Suppressor macrophage treated with lipopolysaccharide for 4 hours (primary cell): ENCODE measurements at places on chromosomes 3 and 15.

DNA sequence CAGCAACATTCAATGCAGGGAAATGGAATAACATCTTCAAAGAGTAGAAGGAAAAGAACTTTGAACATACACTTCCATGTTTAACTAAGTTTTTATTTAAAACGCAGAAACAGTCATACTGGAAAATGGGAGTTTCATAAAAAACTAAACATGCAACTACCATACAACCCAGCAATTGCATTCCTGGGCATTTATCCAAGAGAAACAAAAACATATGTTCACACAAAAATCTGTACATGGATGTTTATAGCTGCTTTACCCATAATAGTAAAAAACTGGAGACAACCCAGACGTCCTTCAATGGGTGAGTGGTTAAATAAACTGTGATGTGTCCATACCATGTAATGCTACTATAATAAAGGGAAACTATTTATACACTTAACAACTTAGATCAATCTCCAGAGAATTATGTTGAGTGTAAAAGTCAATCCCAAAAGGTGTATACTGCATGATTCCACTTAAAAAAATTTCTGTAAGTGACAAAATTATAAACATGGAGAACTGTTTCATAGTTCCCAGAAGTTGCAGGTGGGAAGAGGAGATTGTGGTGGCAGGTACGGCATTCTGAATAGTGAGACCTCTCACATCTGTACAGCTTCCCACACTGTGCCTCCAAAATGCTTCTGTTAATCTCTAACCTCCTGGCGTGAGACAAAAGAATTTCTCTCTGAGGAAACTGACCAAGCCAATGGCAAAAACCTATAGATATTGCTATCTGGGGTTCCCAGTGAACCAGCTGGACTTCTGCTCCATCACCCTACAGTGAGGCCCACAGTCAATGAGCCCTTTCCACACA is 23.1 kb downstream of the ISG20 start:
- DNase-seq, result no peak

DNA sequence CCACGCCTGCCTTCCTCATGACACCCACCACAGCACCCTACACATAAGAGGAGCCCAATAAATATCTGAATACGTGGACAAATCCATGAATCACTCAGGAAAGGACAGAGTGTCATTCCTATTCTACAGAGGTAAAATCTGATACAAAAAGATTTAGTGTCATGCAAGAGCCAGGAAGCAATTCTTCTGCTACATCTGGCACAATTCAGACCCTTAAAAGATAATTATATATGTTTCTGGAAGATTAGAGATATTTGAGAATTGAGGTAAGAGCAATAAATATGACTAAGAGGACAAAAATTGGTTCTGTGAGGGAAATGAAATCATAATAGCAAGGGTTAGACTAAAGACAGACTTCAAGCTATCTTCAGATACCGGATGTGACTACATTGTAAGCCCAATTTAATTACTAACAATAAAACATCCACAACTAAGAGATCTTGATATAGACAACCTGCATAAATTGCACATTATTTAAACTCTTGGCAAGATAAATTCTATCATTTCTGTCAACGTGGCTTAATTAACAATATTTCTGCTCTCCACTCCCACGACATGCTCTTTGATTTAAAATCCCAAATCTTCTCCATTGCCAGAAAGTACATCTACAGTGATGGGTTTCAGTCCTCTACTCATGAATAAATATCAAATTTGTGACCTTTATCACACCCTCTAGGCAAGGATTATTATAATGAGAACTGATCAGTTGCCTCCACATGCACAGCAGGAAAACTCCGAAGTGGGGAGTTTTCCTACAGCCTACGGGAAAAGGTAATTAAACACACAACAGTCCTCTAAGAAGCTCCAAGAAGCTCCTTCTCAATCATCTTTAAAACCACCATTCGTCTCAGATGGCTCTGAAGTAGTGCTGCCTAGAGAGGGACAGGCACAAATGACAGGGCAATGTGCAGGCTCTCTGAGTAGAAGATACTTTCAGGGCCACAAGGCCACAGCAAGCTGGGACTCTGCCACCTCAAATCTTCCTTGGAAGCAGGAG is 32.6 kb downstream of the MB21D2 start:
- no peak for DNase-seq

DNA sequence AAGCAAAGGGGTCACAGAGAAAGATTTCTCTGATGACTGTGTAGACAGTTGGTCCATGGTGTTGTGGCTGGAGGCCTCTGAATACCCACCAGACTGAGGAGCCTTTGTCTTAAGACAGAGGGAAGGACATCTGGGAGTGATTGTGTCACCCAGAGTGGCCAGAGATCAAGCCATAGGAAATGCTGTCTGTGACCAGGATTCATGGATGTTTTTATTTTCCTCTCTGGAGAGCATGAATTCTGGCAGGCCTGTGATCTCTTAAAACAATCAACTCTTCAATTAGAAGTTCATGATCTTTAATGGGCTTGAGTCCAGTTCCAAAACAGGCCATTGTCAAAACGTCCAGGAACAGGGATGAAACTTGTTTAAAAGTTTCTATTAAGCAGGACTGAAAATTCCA is 198.9 kb upstream of the CTDSPL start:
- no peak for DNase-seq

- no peak for DNase-seq
Observed at GRCh38 chr15:89860891-89861290, 32.9 kb downstream of the AP3S2 start.

GRCh38 chr3:117768581-117768980 is 1059.0 kb downstream of the TUSC7 start:
- no peak for DNase-seq

DNA sequence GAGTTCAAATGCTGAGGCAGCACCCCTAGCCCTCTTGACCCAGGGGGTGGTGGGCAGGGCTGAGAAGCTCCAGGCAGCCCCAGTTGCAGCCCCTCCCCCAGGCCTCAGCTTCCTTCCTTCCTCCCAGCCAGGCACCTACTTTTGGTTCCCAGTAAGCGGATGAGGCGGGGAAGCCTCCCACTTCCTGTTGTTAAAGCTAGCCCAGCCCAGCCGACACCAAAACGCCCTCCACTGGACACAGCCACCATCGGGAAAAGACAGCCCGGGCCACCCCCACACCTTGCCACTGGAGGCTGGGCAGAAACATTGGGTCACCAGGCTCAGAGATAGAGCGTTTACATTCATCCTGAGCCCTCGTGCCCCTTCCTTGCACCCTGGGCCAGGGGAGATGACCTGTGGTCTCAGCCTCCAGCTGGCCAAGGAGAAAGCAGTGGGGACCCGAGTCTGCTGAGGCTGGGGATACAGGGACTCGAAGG is 3.5 kb downstream of the DUSP7 start:
- peak; percentile 89 for DNase-seq

DNA sequence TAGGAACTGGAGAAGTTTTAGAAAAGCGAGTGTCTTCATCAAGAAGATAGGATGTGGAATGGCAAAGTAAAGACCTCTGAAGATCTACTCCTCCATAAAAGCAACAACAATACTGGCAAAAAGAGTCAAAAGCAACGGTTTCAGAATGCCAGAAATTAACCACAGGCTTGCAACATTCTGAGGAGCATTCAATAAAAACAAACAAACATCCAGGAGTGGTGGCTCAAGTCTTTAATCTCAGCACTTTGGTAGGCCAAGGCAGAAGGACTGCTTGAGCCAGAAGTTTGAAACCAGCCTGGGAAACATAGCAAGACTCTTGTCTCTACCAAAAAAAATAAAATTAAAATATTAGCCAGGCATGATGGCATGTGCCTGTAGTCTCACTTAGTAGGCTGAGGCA is 143.2 kb upstream of the HACD2 start:
- DNase-seq, result no peak

DNA sequence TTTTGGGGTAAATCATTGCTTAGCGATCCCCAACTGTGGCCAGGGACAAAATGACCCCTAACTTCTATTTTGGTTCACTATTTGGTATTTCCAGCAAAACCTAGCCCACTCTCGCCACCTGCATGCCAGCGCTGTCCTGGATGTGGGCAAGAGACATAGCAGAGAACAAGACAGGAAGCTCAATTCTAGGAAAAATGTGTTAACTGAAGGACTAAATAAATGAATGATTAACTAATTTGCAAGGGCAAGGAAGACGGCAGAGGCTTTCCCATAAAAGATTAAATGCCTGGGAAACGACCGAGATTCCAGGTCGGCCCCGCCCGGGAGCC is 408 bp downstream of the NICN1 start:
- DNase-seq, result no peak

GRCh38 chr3:44932986-44933944 is 42.7 kb downstream of the ZDHHC3 start:
- DNase-seq, result no peak

- DNase-seq, result no peak
Observed at GRCh38 chr3:171385086-171385485, 75.1 kb downstream of the TNIK start.

- DNase-seq, result peak; percentile 94
Observed at GRCh38 chr15:66573719-66574595, 8.2 kb upstream of the LCTL start.

DNA sequence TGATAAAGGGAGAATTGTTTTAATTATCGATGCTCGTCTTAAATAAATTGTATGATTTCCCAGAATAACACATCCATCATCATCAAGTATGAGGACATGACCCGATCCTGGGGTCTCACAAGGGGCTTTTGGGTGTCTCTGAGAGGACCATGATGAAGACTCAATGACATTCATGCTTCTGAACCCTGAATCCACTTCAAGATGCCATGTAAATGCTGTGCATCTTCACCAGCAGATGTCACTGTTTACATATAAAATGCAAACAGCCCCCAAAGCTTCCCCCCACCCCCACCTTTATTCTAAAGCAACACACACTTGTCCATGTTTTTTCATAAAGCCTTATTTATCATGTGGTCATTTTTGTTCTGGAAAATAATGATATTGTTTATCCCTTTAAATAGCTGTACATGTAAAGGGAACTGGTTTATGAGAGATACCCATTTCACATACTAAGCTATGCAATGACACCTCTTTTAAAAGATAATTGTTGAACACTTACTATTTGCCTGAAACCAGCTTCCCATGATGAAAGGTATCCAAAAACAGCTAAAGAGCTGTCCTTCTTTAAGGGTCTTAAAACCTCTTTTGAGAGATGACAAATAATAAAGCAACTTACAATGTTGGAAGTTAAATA is 69.7 kb upstream of the UBE3A start:
- DNase-seq, result peak; percentile 29

DNA sequence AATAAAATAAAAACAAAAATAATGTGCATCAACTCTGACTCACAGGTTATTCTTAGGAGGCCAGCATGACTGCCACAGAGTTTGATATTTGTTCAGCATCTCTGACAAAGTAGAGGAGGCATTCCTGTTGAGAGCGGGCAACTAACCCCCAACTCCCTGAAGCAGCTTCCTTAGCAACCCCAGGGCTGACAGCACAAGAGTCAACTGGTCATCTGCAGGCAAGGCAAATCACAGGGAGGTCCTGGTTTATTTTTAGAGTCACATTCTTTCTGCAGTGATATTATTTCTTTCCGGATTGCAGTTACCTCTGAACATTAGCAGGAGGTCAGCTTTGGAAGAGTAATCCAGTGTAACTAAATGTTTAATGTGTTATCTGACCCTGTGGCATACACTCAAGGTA is 273.0 kb downstream of the PLCL2 start:
- DNase-seq, result no peak

DNA sequence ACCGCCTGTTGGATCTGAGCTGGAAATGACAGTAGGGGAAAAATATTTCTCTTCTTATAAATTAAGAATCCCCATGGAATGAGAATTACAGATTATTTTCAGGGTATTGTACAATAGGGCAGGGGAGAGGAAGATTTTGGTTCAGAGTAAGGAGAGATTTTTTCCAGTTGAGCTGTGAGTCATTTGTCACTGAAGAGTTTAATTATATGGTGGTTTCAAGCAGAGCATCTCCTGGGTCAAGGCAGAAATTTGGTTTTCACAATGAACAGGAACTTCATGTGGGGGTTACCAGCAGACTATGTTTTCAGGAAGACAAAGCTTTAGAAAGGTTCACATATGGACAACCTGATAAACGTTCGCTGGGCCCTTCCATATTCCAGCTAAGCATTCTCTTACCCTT is 182.8 kb upstream of the NR2E3 start:
- no peak for DNase-seq

DNA sequence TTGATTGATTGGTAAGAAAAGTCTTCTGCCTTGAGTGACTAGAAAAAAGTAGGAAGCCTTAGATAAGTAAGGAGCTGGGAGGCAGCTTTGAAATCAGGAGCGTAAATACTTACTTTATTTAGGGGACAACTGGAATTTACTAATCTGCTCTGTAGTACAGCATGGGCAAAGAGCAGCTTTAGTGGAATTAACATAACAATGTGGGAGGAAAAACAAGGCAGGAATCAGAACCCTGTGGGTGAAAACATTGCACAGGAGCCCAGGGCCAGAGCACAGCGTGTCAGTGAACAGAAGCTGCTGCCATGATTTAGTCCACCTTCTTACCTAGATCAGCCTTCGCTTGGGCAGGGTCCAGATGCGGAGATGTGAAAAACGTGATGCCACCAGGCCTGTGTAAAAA is 14.6 kb downstream of the FMN1 start:
- no peak for DNase-seq

DNA sequence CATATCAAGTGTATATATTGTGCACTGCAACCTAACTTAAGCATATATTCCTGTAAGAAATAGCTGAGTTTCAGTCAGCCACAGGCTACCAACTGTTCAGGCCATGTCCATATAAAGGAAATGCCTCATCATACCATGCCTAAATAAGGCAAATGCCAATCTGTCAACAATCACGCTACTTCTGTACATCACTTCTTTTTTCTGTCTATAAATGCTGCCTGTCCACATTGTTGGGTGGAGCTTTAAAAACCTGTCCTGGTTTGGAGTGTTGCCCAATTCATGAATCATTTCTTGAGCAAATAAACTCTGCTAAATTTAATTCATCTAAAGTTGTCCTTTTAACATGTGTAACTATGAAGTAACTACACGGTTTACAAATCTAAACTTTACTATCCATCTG is 1091.9 kb downstream of the NSUN3 start:
- no peak for DNase-seq

DNA sequence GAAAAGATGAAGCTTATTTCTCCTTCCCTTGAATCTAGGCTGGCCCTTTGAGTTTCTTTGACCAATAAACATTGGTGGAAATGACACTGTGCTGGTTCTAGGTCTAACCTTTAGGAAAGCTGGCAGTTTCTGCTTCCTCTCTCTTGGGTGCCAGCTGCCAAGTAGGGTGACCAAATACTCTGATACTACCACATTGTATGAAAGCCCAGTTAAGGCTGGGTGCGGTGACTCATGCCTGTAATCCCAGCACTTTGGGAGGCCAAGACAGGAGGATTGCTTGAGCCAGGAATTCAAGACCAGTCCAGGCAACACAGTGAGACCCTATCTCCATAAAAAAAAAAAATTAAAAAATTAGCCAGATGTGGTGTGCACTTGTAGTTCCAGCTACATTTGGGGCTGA is 320.7 kb downstream of the ZNF621 start:
- no peak for DNase-seq

GRCh38 chr15:66063147-66063546 is 190.4 kb downstream of the MEGF11 start:
- no peak for DNase-seq
